ENCODE measurements at places on chromosomes 6 and 20.

DNA sequence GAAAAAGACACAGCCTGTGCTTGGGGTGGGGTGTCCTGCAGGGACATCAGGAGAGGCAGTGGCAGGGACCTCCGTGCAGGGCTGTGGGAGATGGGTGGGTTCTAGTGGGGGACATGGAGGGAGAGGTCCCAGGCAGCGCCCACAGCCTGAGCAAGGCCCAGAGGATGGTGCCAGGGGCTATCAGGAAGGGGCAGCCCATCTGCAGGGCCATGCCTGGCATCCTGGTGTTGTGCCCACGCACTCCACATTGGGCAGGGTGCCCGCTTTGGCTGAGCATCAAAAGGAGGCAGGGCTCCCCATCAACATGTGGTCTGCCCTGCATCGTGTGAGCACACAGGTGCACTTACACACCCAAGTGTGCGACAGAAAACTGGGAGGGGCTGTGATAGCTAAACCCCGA, 184.3 kb upstream of the SNX9 start:
- DNase-seq, result no peak

GRCh38 chr20:53873230-53873604, 197.2 kb downstream of the BCAS1 start:
- no peak for DNase-seq

GRCh38 chr6:7489376-7489775, 52.1 kb upstream of the DSP start:
- no peak for DNase-seq

DNA sequence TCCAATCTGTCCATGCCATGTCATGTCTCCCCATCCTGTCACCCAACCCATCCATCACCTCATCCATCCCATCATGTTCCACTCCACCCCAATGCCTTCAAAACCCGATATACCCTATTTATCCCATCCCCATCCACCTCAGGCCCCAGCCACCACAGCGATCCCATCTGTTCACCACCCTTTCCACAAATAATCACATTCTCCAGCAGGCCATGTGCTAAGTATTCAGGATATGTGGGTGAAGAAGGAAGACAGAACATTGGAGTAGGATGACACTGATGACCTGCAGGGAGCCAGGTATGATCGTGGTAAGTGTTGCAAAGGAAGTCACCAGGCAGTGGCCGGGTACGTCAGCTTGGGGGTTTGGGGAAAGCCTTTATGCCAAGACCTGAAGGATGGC, 48.8 kb downstream of the NPEPL1 start:
- DNase-seq, result no peak

- no peak for DNase-seq
These were observed 588.3 kb upstream of the ADGRB3 start for GRCh38 chr6:68046756-68047155.

- no peak for DNase-seq
These were observed 6.4 kb downstream of the PLTP start for GRCh38 chr20:45905505-45906079.

DNA sequence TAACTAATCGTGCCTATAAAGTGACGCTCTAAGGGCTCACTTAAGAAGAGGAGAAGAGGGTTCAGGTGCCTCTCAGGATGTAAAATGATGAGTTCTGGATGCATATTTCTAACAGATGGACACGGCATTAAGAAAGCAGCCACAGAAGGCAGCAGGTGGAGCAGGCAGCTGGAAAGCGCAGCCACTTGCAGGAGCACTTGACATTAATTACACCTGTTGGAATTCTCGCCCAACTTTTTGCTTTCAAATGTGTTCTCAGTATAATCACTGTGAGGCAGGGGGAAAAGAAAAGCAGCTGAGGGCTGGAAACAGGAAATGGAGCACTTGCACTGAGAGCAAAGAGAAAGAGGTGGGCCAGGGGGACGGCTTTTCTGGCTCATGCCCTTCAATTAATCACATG, 164.2 kb downstream of the NKAIN2 start:
- no peak for DNase-seq

DNA sequence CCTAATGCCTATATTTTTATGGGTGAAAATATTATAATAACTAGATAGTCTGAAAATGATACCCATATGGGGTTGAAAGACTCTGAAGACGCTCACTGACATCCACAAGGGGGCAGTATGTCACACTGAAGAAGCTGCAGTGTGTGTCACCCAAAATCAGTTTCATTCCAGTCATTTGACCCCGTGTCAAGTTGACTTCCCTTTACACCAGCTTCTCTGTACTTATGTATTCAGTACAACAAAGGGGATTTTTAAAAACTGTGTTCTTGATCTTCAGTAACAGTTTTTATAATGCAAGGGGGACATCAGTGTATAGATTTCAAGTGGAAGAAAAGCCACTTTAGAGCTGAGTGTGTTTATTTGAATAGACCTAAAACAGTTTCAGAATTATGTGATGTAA, 19.3 kb downstream of the FAXC start:
- DNase-seq, result peak; percentile 3

Measured in stimulated activated CD8-positive, alpha-beta memory T cell treated with anti-CD3 and anti-CD28 coated beads, Interleukin-15, amount 100 ng/mL, for 4 hours (primary cell).